ENCODE measurements at places on chromosomes 4 and X.

- DNase-seq, result no peak
These were observed 32.5 kb downstream of the LANCL3 start for GRCh38 chrX:37603938-37604409.

GRCh38 chr4:150567070-150567469 is 14.9 kb upstream of the MAB21L2 start:
- no peak for DNase-seq

- DNase-seq, result no peak
These were observed at the start of gene CYBB for GRCh38 chrX:37779857-37780256. TSS of gene CYBB (plus strand) at chrX:37780059. CDS start at chrX:37780078, 19 bp downstream.

- peak; percentile 5 for DNase-seq
These were observed 32.3 kb upstream of the IRF2 start for GRCh38 chr4:184506527-184507121.

- DNase-seq, result no peak
These were observed 17.5 kb downstream of the FABP2 start for GRCh38 chr4:119304431-119304830.

DNA sequence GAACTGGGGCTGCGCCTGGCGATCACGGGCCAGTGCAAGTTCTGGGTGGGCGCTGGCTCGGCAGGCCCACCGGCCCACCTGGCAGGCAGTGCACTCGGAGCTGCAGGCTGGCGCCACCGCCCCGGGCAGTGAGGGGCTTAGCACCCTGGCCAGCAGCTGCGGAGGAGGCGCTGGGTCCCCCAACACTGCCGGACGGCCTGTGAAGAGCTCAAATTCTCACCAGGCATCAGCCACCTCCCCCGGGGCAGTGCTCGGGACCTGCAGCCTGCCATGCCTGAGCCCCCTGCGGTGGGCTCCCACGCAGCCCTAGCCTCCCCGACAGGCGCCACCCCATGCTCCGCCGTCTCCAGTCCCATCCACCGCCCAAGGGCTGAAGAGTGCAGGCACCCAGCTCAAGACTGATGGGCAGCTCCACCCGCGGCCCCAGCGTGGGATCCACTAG is 7.1 kb upstream of the ZNF330 start:
- no peak for DNase-seq

GRCh38 chr4:182589100-182589499 is 328.1 kb downstream of the DCTD start:
- DNase-seq, result no peak

DNA sequence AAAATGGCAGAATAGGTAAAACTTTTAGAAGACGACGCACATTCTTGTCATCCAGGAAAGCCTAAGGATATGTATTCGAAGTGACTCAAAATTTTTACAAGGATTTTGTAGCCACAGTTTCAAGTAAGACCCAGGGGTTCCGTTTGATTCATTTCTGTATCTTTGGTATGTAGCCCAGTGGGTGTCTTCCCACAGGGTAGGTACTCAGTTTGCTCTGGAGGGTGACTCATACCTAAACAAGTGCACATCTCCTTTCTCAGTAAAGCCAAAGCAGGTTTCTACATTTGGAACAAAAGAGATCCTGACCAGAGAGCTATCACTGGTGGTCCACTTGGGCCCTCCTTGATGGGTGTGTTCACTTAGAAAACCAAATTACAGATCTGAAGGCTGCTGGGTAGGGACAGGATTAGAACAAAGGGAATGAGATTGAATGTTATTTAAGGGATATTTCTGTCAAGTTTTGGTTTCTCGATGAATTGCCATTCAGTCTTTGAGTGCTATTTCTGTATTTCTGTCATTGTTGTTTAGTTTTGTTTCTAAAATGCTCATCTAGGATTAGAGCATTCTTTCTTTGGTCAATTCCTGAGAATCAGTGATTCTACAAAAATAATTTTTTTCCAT is 56.1 kb downstream of the PLS3 start:
- peak; percentile 73 for DNase-seq

DNA sequence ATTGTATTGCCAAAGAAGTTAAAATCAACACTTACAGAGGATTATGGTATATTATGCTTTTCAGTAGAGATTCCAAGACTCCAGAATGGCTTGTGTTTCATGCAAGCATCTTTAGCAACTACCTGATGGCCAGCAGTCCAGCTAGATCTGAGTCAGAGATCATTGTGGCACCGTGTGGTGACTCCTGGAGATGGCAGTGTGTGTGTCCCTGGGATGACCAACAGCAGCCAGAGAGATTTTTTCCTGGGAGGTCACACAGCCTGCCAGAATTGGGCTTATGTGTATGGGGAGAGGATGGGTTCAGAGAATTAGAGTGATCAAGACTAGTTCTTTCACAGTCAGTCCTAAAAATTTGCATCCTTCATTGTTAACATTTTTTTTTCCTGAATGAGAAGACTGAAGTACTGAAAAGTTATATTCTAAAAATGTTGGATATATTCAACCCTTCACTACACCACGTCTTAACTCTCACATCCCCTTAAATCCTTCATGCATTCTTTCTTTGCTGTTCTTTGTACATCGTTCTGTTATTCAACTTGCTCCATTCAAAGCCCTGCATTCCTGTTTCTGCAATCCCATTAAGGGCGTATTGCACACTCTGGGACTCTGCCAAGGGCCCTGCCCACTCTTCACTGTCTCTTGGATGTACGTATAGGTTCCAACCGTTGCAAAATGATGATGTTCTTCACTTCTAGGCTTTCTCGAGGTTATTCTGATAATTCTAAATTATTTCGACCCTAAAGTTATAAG is 12.4 kb downstream of the TENM3 start:
- DNase-seq, result peak; percentile 68

GRCh38 chr4:178462710-178463109 is 1020.5 kb upstream of the AGA start:
- DNase-seq, result no peak
